ENCODE measurements at places on chromosomes 3 and 15.

DNA sequence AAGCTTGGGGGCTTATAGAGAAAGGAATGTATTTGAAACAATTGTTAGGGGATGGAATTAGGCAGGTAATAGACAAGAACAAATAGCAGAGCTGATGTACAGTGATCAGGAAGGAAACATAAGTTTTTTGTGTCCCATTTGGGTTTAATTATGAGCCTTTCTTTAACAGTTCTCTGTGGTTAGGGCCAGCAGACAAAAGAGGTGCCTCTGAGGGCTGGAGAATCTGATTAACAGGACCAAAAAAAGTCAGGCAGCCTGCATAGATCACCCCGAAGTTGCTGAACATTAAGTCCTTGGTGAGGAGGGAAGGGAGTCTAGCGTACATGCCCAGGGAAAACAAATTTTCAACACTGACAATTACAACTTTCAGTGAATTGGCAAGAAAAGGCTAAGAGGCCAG lies 88.6 kb upstream of the SPRED1 start:
- DNase-seq: no peak

GRCh38 chr15:44298878-44299277 lies 10.4 kb downstream of the GOLM2 start:
- DNase-seq: no peak

GRCh38 chr3:139534992-139535879 lies 4.3 kb downstream of the RBP1 start:
- no peak for DNase-seq

DNA sequence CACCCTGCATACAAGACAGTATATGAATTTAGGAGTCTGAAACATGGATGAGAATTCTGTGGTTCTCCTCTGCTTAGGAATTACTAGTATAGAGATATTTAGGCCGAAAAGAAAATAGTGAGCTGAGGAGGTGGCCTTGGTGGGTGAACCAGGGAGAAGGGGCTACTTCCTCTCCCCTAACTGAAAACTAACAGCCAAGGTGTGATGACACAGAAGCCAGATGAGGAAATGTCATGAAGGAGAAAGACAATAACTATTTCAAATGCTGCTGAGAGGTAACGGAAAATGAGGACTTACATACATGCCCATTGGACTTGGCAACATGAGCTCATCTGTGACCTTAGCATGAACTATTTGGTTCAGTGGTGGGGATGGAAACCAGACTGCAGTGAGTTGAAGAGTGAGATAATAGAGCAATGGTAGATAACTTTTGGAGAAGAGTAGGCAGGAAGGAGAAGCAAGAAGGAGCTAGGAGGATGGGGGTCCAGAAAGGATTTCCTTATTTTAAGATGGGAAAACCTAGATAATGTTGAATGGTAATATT lies 114.4 kb upstream of the TSPAN3 start:
- DNase-seq: no peak

GRCh38 chr3:162865466-162865865 lies 1368.9 kb downstream of the OTOL1 start:
- no peak for DNase-seq

DNA sequence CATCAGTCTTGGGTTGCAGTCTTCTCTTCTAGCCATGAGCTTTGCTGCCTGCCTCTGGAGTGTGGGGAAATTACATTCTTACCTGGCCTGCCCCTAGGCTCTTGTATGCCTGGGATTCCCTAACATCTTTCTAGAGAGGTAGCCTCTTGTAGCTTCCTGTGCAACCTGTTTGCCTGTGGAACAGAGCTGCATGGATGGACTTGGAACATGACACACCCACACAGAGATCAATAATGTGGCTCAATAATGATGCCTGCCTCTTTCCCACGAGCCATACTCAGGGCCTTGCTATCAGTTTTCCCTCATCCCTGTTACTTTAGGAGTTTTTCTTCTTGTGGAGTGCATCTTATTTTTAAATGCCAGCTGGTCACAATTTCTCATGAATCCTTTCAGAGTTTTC lies 11.4 kb downstream of the CHCHD6 start:
- no peak for DNase-seq

GRCh38 chr15:38504680-38505467 lies 50.9 kb downstream of the FAM98B start:
- DNase-seq: no peak

DNA sequence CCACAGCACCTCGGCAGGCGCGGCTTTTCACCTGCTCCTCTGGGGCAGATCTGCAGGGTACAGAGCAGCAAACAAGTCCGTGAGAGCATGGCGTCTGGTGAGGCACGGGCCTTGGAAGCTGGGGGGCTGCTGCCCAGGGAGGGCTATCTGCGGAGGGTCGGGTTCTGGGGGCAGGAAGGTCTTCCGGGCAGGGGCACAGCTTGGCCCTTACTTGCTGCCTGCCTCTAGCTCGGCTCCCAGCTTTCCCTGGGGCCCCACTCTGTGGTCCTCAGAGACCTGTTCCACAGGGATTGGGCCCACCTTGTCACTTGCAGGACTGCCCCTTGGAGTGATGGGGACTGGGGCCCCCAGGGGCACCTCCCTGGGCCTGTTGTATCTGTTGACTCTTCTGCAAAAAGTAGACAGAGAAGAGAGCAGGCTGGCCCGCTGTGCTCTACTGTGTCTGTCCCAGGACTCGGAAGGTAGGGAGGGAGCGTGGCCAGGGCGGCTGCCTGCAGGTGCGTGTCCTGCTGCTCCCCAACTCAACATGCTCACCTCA lies 84.1 kb downstream of the TBC1D2B start:
- DNase-seq: no peak

DNA sequence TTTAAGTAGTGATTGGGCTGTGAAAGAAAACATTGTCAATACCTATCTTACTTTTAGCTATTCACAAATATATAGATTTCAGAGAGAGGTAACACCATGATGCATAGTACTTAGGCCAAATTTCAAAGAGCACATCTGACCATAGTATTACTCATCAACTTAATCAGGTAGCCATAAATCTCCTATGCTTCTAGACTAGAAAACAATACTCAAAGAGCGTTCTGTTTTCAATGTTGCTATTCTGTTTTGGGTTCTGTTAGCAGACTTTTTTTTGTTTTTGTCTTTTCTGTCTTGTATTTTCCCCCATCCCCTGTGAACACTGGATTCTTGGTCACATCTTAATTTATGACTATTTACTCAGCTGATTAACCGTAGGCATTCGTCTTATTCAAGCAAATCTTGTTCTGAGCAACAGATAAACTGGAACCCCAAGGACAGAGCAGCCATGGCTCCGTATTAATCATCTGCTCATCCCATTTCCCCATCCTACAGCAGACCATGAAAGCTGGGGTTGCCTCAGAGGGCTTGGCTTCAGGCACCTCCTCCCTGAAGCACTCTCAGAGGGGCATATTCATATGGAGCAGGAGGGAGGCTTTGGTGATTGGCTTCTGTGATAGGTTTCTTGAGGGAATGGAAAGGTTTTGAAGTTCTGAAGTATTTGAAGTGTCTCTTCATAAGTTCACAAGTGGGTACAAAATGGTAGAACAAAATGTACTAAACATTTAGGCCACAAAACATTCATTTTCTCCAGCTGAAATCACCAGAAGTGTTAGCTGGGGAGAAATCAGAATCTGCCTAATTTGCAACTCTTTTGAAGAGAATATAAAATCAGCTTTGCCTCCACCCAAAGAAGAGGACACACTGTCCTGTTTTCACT lies 105.3 kb downstream of the TNIK start:
- DNase-seq: no peak

- no peak for DNase-seq
These were observed 149.8 kb downstream of the ROBO2 start for GRCh38 chr3:77189684-77190083.

DNA sequence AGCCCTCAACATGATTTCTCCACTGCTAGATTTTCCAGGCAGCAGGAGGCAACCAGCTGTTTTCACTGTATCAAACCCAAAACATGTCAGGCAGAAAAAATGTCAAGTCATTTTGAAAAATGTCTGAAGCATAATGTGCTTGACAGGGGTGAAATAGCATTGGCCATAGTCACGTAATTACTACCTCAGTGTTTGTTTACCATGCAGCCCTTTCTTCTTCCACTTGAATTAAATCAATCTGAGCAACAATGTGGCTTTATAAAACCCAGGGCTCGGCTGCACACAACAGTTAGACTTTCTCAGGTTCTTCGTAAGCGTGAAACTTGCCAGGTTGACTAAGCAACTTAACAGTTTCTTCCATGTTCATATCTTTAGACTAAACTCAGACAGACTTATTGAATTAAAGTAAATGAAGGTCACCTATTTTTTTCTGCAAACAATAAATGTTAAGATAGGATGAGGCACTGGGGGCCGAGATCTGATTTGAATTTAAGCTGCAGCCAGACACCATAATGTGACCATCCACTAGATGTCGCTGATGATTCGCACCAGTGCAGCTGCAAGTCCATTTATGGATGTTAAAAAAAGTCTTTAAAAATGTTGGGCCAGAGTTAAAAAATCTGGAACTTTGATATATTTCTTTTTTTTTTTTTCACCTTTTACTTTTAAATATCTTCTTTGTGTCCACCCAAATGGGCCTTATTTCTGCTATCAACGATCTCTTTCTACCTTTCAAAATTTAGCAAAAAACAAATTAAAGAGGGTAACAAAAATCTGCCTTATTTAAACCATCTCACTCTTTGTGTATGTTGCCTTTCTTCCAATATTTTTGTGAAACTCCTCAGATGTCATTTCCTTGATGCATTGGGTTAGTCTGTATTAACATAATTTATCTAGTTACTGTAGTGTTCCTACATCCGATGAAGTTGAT lies 305.9 kb downstream of the CACNA2D3 start:
- peak; percentile 45 for DNase-seq

DNA sequence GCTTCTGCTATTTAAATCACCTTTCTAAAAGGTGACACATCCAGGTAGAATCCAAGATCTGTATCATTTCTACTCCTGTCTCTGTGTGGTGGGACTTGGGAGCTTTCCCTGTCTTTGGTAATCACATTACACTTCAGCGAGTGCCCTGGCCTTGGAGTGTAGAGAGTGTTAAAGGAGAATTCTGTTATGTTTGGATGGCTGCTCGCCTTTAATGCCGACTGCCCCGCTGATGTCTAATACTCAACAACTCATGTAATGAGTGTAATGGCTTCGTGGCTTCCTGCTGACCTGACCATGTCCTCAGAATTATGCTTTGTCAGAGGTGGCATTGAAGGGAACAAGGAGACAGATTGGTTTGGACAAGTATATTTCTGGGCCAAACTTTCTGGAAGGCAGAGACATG lies 66.3 kb upstream of the LRTM1 start:
- DNase-seq: no peak

DNA sequence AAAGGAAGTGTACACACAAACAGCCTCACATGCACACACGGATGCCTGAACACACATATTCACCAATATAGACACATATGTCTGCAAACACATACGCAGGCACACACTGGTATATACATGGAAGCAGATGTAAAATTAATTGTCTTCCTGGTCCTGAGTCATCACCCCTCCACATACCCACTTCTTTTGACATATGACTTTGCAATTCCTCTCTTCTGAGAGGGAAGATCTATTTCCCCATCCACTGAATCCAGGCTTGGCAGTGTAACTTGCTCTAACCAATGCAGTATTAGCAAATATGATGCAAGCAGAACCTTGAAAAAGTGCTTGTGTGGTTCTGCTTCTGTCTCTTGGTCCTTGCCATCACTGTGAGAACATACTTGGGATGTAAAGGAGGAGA lies 76.8 kb upstream of the HRH1 start:
- no peak for DNase-seq

GRCh38 chr15:101537483-101538080 lies 48.1 kb upstream of the PCSK6 start:
- no peak for DNase-seq

Data from stimulated activated naive CD8-positive, alpha-beta T cell treated with anti-CD3 and anti-CD28 coated beads, Interleukin-15, Interleukin-2, amounts not matched to agents 100 U/mL and 50 U/mL, for 24 hours (primary cell).